ENCODE measurements at places on chromosomes 1 and 21.

DNA sequence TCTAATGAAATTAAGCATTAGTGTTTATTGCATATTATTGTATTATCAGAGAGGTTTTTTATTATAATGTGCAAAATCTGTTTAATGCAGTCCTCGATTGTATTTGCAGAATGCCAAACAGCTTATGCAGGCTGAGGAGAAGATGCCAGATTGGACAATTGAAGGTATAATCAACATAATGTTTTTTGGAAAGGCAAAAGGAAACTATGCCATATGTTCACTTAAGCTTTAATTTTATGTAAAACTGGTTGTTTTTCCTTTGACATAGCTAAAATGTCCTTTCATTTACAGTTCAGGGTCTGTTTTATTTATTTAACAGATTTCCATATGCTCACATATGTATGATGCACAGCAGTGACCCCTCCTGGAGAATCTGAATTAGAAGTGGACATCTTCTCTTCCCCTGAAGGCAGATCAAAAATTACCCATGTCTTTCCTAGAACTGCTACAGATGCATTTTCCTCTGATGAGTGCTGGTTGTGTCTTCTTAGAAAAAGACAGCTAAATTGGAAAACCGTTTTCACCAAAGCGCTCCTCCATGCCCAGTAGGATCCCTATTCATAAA is 143.5 kb upstream of the USH2A start:
- DNase-seq: no peak

GRCh38 chr1:151013518-151013917 is 5.3 kb downstream of the PRUNE1 start:
- DNase-seq: no peak

- DNase-seq: peak; percentile 56
These were observed 4.5 kb downstream of the HDGF start for GRCh38 chr1:156746728-156747631.

GRCh38 chr1:223707256-223708000 is 4.9 kb upstream of the CAPN2 start:
- DNase-seq: no peak

GRCh38 chr1:192067360-192067759 is 90.9 kb upstream of the RGS18 start:
- no peak for DNase-seq

- DNase-seq: no peak
These were observed 97.0 kb upstream of the CHODL start for GRCh38 chr21:18147678-18148077.

GRCh38 chr1:155250246-155250632 is 5.0 kb downstream of the ENTREP3 start:
- DNase-seq: no peak

DNA sequence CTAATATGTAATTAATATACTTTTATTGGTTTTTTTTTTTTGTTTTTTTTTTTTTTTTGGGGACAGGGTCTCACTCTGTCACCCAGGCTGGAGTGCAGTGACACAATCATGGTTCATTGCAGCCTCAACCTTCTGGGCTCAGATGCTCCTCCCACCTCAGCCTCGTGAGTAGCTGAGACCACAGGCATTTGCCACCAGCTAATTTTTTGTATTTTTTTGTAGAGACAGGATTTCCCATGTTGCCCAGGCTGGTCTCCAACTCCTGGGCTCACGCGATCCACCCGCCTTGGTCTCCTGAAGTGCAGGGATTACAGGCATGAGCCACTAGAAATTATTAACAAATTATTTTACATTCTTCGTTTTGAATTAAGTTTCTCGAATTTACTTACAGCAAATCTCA is 16.8 kb upstream of the POGZ start:
- no peak for DNase-seq

DNA sequence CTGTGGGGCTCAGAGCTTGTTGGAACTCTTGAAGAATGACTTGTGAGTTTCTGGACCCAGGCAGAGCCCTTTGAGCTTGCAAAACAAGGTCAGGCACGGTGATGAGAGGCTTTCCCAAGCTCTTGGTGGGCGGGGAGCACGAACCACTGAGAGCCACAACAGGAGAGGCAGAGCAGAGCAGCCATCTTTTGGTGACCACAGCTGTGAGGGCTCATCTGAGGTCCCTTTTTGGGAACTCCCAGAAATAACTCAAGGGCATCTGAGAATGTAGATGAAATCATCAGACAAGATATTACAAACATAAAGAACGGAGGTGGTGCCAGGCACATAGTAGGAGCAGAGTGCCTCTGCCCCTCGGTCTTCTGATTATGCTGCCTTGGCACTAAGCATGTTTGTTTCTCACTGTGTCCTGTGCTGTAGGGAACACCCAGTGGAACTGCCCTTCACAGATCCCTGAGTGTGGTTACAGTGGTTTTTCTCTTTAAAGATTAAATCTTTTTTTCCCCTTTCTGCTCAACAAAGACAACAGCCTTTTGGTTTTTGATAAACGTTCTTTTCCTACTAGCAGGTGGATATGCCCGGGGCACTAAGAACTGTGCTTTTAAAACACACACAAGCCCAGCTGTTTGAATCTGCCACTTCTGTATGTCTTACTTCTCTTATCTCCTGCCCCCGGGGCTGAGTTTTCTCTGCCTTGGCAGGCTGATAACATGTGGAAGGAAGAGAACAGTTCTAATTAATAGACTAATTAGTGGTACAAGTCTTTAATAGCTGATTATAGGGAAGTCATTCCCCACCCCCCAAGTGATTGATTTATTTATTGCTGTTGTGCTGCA is 37.7 kb downstream of the CD34 start:
- DNase-seq: no peak

DNA sequence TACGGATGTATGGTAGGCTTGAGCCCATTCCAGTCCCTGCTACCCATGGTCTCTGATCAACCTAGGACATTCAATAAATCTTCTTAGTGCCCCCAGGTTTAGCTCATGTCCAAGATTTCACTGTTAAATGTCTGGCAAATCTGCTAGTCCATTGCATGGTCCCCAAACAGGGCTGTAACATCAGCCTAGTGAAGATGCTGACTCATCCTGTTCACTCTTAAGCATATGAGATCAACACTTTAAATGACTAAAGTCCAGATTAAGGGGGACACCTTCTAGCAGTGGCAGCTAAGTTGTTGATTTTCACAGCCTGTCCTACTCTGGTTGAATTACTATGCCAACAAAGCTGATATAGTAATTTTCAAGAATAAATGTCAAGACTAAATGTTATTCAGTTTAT is 46.5 kb upstream of the NUF2 start:
- DNase-seq: no peak

DNA sequence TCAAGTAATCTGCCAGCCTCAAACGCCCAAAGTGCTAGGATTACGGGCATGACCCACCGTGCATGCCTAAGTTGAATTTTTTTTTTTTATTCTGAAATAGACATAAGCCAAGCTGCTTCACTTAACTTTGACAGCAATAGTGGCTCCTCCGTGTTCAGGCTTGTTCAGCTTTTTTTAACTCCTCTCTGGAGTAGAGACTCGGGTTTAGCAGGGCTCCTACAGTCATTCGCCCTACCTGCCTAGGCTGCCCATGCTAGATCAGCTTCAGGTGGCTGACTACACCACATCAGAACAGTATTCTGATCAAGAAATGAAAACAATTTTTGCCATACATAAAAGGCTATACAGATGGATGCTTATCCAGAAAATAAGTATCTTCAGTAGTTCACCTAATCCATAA is 14.7 kb downstream of the ARID4B start:
- DNase-seq: no peak

DNA sequence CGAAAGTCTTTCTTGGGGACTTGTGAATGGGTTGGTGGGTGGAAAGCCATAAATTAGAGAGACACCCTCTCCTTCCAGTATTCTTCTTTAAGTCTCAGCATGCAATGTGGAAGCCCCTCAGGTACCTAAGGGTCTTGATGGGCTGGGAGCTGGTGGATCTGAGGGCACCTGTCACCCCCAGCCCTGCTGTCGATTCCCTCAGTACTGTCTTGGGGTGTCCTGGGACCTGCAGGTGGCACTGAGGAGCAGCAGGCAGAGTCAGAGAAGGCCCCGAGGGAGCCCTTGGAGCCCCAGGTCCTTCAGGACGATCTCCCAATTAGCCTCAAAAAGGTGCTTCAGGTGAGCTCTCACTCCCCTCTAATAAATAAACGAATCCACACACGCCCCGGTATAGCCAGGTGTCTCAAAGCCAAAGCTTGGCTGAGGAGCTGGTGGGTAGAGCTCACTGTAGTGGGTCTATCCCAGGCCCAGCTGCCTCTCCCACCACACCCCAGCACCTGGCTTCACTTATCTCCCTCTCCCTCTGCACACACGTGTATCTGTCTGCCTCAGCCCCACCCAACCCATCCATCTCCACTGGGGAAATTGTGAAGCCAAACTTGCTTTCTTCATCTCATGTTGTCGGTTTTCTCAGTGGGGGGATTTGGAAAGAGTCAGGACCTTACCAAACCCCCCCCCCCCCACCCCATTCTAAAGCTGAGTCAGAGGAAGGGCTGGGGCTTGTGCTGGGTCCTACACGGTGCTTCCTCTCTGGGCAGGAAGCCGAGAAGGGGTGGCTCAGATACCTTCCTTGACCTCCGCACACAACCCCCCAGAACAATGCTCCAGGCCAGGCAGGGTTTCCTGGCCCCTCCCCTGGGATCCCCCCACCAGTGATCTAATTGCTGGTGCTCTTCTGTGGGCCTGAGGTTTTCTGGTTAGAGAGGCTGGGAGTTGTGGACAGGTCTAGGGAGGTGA is 1.6 kb downstream of the ADAM15 start:
- no peak for DNase-seq

GRCh38 chr1:235673981-235674380 is 24.4 kb upstream of the GNG4 start:
- DNase-seq: no peak

DNA sequence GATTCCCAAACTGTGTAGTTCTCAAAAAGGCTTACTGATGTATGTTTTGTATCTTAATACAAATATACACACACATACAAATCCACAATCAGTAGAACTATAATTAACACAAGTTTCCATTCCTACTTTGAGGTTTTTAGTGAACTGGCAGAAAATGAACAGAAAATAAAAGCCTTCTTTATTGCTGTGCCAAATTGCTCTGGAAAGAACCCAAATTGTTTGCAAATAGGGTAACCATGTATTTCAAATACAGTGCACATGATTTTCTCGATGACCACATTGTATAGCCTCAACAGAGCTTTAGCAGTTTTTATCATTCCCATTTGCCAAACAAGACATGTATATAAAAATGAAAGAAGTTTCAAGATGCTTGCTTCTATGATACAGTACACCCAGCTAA is 173.3 kb downstream of the COL24A1 start:
- no peak for DNase-seq

DNA sequence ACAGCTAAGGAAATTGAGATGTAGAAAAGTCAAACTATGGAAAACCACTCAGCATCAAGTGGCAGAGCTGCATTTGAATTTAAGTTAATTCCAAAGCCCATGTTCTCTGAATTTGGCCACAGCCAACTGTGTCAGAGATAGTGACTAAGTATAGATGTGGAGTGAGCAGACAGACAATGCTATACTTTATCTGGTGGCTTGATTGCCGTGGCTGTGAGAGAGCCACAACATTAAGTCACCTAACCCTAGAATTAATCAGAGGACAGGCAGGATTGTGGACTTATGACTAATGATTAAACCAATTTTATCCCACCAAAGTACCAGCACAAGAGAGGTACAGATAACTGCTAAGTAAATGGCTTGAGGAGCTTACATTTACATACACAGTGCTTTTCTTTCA is 209.8 kb downstream of the TPR start:
- DNase-seq: no peak

DNA sequence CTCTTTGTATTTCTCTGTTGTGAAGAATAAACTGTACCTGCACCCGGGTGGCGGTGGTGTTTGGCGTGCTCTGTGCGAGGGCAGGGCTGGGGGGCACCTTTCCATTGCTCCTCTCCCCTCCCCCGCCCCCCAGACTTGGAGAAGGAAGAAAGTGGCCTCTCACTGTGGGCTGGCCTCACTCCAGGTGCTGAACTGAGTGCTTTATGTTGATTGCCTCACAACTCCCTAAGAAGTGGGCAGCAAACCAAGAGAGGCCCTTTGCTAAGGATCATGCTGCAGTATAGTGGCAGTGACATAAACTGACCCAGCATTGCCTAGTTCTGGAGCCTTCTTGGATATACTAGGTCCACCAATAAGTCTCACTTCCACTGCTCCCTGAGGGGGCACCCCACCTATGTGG is 20.2 kb downstream of the A3GALT2 start:
- no peak for DNase-seq

DNA sequence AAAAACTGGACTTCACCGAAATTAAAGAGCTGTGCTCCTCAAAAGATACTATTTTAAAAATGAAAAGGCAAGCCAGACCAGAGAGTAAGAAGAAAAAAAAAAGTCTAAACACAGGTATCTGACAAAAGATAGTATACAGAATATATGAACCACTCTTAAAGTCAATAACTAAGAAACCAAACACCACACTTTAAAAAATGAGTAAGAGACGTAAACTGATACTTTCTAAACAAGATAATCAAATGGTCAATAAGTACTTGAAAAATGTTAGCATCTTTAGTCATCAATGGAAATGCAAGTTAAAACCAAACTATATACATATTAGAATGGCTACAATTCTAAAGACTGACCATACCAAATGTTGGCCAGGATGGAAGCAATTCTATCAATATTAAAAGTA is 77.6 kb downstream of the EVI5 start:
- DNase-seq: no peak

DNA sequence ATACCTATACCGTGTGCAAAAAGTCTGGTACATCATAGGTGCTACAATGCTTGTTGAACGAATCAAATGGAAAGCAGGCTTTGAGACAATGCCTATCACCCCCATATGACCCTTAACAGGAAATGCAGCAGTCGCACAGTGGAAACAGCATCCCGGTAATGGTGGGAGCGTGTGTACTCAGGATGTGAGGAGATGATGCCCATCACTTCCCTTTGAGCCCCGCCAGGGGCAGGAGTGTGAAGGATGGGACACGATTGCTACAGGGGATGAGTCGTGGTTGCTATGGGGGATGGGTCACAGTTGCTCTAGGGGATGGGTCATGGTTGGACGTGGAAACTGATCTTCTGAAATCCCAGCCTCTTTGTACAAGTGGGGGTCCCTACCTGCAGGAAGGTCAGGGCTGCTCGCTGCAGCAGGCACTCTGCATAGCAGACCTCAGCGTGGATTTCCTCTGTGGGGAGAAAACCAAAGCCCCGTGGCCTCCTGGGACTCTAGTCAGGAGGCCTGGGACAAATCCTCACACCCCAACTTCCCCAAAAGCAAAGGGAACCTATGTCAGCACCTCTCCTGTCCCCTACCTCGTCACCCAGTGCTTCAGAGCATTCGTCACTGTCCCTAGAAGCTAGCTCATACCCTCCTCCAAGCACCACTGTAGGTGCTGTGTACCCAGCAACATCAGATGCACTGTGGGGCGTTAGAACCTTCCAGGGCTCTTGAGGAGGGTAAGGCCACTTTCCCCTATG is 19.3 kb downstream of the TTC39A start:
- no peak for DNase-seq

Measured in activated gamma-delta T cell treated with Interleukin-2 at 50 U/mL for 16 hours (primary cell).